Astrocyte of the cerebellum (primary cell): ENCODE measurements at places on chromosomes 2 and 18.

DNA sequence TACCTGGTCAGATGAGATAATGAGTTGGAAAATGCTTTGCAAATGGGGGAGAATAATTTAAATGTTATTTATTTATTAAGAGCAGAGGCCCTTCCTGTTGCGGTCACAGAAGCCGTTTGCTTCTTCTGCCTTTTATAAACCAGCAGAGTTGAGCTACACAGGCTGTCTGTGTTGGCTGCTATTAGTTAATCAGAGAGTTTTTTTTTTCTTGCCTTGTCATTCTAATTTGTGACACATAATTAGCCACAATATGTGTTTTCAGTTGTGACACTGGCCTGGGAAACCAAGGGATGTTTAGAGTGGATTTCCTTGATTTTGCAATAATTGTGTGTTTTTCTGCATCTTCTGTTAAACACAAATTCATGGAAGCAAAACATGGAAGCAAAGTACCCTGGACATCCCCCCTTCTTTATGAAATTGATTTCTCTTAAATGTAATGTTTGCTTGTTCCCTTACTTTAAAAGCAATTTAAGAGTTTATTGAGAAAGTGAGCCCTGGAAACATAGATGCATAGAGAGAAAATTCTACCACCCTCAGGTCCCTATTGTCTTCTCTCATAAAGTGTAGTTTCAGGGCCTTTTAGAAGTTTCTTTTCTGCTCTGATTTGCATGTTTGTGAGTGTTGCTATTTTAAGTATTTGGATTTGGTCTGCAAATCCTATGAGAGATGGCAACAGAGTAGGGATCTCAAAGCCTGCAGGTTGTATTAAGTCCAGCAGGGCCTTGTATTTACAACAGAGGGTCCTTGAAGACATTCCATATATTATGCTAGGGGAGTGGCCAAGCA lies 22.8 kb upstream of the IL37 start:
- no peak for DNase-seq

DNA sequence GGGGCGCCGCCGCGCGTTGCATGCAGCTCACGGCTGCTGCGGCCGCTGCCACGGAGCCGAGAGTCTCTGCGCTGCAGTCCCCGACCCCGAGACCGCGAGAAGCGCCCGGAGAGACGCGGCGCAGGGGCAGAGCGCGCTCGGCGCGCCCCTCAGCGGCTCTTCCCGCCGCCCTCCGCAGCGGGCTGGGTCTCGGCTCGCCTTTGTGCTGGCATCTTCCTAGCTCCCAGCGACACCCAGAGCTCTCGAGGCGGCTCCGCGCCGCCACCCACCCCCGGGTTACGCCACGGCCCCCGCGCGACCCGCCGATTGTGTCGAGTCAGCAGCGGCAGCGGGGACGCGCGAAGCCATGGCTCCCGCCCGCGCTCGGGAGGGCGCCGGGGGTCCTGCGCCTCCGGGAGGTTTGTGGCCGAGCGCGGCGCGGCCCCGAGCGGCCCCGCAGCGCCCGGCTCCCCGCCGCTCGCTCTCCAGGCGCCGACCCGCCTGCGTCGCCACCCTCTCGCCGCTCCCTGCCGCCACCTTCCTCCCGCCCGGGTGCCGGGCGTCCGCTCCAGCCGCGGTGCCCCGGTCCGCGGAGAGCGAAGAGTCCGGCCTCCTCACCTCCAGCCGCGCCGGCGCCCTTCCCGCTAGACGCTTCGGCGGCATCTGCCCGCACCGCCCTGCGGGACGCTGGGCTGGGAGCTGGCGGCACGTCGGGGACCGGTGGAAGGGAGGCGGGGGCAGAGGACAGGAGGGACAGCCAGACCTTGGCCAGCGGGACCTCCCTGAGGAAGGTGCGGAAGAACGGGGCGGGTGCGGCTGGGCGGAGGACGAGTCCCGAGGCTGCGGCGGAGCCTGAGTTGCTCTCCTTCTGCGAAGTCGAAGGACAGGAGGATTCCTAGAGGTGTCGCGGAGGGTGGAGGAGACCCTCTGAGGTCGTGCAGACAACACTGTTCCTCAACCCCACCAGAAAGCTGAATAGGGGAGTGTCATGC lies 46.3 kb upstream of the CCDC150 start:
- DNase-seq: no peak

DNA sequence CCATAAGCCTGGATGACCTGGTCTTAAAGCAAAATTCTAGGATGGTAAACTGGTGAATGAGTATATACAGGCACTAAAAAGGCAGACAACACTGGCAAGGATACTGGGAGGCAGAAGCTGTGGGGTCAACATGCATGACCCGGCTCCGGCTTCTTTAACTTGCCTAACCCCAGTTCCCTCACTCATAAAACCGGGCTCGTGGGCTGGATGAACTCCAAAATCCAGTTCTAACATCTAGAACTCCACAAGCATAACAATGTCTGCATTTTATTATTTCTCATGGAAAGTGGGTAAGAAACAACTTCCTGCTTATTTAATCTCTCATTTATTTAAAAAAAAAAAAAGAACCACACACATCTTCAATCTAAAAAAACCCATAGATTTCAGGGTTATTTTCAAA lies 57.3 kb downstream of the FARSB start:
- no peak for DNase-seq

DNA sequence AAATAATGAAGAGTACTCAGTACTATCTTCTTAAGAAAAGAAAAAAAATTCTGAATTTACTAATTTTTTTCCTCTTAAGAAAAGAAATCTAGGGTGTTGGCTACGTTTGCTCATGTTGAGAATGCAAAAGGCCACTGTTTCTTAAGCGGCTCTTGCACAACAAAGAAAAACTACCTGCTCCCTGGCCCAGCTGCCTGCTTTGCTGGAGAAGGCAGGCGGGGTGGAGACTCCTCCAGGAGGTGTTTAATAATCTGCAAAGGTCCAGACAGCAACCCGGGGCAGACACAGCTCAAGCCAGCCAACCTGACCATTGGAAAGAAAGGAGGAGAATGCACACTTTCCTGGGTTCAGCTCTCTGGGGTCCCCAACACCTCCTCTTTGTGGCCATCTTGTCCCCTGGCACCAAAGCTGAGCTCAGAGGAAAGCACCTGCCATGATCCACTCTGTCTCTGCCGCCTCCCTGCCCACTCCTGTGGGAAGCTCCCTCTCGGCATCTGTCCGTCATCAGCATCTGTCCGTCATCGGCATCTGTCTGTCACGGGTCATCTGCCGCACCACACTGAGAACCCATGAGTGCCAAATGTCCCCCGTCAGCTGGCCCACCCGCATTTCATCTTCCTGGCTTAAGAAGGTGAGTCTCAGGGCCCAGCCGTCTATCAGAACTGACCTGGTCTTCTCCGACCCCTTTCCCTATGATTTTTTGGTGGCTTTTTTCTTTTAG lies 11.9 kb downstream of the ZNF516 start:
- no peak for DNase-seq

DNA sequence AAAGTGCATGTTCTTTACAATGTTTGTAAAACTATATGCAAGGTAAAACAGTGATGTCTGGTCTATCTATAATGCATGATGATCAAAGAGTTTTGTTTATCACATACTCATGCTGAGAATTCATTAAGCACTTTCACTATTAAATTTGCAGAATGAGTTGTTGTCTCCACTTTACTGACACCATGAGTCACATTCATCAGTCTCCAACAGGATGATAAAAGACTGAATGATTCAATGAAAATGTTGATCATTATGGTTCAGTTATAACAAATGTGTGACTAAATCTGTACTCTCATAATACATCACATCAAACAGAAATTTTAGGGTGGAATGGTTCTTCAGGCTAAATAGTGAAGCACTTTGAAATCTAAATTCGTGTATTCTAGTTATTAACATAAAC lies 129.0 kb downstream of the ERBB4 start:
- no peak for DNase-seq
